ENCODE measurements at places on chromosomes 7 and 10.
A peak's percentile ranks its signal among the peaks of the same experiment; 100 is the strongest.

- DNase-seq, result no peak
Observed at GRCh38 chr10:74674927-74675326, 151.5 kb upstream of the KAT6B start.

DNA sequence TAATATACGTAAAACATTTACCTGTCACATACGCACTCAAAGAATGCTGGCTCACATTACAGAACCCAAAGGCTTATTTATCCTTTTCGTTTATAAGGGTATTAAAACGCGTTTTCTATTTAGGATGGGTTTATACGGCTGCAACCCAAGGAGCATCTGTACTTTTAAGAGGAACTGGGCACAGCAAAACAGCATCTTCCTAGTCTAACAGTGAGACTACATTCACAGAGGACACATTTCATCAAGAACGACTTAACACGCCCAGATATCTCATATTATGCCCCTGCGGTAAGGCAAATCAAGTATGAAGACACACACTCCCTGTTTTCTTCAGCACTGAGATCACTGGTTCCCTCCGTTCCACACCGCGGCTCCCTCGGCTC is 533 bp upstream of the DMTF1 start:
- DNase-seq, result no peak

DNA sequence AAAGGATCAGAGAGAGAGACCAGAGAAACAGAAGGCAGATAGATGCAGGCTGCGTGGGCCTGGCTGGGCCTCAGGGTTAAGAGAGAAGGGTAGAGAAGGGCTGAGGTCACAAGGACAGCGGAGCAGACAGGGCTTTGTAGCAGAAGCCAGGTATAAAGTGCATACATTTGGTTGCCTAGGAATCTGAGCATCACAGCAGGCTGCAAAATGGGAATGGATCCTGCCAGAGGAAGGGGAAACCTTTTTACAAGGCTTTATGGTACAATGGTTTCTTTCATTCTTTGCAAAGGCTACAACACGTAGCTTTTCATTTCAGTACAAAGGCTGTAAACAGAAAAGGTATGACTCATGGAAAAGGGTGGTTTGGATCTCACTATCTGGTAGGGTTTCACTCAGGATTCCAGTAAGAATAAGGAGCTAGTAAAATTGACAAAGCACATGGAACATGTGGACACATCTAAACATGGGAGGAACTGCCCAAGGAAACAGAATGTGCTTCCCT is 275.1 kb downstream of the DOCK4 start:
- DNase-seq, result no peak

GRCh38 chr7:2932402-2933251 is 88.5 kb upstream of the GNA12 start:
- DNase-seq, result no peak

GRCh38 chr10:79328737-79329504 is 18.3 kb upstream of the PPIF start:
- no peak for DNase-seq

- no peak for DNase-seq
Observed at GRCh38 chr7:39758234-39758970, 135.0 kb downstream of the RALA start.

DNA sequence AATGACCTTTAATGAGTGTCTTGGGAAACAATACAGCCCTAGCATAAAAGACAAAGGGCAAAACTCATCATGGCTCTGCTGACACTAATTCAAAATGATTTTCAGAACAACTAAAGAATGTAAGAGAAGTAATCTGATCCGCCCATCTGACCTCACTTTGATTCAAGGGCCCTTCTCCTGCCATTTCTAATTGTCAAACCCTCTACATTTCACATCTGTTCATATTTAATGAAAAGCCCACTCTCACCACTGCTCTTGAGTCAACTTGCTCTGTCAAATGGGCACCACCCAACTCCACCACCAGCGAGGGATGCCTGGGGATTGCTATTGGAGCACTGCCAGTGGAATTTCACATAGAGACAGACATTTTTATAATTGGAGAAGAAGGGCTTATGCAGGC is 639.2 kb downstream of the KCNMA1 start:
- DNase-seq, result no peak

GRCh38 chr10:62652564-62652963 is 152.0 kb upstream of the ADO start:
- DNase-seq, result no peak

DNA sequence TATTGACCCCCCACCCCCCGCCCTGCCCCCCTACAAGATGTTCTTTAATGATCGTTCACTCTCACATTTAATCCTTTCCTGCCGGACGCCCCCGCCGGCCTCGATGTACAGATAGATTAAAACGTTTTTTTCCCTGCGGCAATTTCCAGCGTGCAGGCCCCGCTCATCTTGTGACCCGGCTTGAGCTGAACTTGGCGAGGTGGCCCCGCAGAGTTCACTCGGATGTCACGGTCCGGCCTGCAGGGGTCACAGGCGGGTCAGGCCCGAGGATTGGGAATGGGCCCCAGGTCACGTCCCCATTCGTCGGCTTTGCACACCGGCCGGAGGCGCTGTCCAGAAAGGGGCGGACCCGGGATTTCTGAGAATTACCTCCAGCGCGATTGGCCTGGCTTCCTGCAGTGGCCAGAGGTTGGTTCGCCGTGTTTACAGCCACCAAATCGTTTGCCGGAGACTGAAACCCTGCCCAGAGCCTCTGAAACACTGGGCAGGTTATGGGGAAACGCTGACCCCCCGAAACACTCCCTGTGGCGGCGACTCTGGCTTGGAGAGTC is 1.9 kb upstream of the CYP26A1 start:
- peak; percentile 46 for DNase-seq

DNA sequence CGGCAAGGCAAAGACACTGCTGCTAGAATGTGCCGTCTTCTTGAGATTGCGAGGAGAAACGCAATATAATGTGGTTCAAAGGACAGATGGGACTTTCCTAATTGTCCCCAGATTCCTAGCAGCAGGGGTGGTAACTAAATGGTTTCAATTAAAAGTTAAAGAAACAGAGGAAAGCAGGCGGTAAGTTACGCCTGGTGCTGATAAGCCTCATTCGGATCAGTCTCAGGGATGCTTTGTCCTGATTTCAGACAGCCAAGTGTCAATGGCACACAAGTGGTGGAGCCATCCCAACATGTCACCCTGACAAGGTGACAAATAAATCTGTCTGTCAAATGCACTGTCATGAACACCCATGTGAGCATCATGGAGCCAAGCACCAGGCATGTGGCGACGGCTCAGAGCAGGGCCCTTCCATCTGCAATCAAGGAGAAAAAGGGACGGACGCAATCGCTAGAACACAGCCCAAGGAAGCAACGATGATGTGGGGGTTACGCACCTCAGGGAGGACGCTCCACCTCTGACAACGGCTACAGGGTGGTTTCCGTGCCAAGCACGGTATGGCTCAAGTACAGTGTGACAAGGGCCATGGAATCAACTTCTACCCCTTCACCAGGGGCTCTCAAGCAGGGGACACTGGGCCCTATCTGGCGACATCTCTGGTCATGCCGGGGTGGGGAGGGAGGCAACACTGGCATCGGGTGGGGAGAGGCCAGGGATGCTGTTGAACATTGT is 66.2 kb downstream of the CTBP2 start:
- no peak for DNase-seq

Data from GM13976 (cell line).